ENCODE measurements at places on chromosomes 12 and 14. TPM values are rescaled to one million over a fixed set of nuclear protein-coding genes. Genes with fewer than 3 reads are reported as not detected.

GRCh38 chr12:75613981-75614380, 102.6 kb upstream of the KRR1 start:
- no peak overlapping the region for H3K27ac ChIP-seq
- H3K36me3 ChIP-seq = no peaks in the 10 kb centered on the region
- H3K27me3 ChIP-seq = no peaks in the 10 kb centered on the region
- no peak overlapping the region for H3K4me3 ChIP-seq

DNA sequence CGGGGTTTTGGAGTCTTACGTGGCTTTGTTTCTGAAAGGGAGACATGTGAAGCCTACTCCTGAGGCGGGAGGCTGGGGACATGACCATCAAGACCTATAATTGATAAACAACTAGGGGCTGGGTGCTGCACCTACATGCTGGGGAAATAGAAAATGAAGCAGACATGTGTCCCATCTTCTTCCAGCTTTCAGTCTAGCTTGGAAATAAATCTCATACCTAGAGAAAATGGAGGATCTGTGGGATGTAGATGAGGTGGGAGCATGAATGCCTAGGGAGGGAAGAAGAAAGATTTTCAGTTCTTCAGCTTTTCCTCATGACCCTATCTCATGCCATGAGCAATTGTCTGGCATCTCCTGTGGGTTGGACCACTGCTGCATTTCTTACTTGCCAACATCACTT, 22.1 kb downstream of the EMP1 start:
- H3K36me3 ChIP-seq = no peaks in the 10 kb centered on the region
- no peak for DNase-seq

The RPL10L gene
- total RNA-seq = not detected

DNA sequence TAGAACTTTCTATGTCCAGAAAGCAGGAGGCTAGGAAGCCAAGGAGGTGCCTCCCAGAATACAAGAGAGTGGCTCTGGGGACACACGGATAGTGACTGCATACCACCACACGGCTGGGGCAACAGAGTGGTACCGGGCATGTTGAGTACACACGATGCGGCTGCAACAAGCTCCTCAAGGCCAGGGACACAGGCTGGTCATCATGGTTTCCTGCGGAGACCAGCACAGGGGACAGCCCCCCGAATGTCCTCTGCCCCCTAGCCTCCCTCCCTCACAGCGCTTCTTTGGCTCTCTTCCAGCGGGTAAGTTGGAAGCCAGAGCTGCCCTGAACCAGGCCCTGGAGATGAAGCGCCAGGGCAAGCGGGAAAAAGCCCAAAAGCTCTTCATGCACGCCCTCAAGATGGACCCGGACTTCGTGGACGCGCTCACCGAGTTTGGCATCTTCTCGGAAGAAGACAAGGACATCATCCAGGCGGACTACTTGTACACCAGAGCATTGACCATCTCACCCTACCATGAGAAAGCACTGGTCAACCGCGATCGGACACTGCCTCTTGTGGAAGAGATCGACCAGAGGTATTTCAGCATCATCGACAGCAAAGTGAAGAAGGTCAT, 3.1 kb downstream of the FICD start:
- H3K27me3 ChIP-seq = no peaks in the 10 kb centered on the region
- no peaks in the 10 kb centered on the region for H3K36me3 ChIP-seq
- H3K4me1 ChIP-seq = peaks cover 9% of the 10 kb centered on the region
- no peak overlapping the region for H3K4me3 ChIP-seq

Data from uterus (tissue), 4 donors.